ENCODE measurements at places on chromosomes 3 and 15. TPM values are rescaled to one million over a fixed set of nuclear protein-coding genes. Genes with fewer than 3 reads are reported as not detected.
A peak's percentile ranks its signal among the peaks of the same experiment; 100 is the strongest.

Gene CSNK1G1
- total RNA-seq: 35.3 TPM

Gene ETV5
- 26.8 TPM for total RNA-seq

DNA sequence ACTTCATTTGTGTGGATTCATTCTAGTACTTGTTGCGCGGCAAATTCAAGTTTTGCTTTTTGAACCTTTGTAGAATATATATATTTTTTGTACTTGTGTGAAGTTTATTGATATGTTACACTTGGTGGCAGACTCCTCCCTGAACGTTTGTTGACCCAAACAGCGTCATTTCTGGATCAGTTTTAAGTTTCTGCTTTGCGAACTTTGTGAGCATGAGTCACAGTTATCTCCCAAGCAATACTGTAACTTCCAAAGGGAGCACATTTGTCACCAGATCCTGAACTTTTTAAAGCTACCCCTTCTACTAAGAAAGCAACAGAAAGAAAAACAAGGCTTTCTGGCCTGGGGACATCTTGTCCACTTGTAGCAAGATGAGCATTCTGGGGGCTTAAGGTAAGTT lies 74.8 kb upstream of the CACNA2D3 start:
- no peak for DNase-seq

- DNase-seq: no peak
These were observed 151.9 kb upstream of the ARL6 start for GRCh38 chr3:97612632-97613031.

DNA sequence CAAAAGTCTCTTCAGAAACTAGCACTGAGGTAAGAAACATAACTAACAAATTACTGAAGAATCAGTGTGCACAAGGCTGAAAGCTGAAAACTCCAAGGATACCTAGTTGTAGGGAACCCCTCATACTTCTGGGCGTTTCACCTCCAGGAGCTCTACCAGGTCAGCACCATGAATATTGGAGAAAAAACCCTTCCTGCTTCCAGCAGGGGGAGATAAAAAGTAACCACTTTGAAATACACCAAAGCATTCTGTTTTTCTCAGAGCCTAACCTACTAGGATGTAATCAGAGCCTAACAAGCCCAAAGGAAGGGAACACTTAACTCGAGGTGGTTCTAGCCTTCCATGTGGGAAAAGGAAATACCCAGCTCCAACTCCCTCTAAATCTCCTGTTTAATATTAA lies 175.8 kb upstream of the MME start:
- DNase-seq: no peak

Gene PRR20G
- total RNA-seq: not detected

DNA sequence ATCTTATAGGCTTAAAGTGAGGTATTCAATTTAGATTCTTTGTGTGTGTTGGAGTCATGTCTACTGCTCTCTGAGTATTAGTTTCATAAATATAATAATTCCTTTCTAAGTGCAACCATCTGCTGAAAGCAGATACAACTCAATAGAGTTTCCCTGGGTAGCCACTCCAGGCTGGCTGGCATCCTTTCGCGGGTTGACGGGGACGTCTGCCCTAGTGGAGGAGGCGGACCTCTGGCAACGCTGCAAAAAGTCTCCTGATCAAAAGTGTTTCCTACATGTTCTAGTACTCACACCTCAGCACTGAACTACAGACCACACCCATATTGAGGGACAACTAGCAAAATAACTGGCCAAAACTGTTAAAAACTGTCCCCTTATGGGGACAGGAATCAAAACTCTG lies 2.5 kb downstream of the MOBP start:
- DNase-seq: no peak

Gene LSAMP
- total RNA-seq: not detected

DNA sequence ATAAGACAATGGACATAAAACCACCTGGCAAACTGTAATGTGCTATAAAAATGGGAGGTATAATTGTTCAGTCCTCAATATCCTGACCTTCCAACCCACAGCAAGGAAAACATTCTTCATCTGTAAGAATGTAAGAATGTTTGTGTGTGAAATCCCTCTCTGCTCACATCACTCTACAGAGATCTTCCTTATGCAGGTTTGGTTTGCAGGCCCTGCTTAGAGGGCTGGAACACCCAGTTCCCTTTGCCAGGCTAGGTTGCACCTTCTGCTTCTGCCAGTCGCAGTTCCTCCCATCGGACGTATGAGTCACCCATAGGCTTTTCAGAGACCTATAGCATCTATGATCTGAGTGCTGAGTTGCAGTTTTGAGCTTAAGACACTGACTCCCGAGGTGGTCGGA lies 24.1 kb upstream of the MINAR1 start:
- DNase-seq: no peak

GRCh38 chr15:78727561-78727960 lies 83.7 kb downstream of the ADAMTS7 start:
- no peak for DNase-seq

Gene C3orf20
- not detected for total RNA-seq

Gene CYP8B1
- total RNA-seq: not detected

DNA sequence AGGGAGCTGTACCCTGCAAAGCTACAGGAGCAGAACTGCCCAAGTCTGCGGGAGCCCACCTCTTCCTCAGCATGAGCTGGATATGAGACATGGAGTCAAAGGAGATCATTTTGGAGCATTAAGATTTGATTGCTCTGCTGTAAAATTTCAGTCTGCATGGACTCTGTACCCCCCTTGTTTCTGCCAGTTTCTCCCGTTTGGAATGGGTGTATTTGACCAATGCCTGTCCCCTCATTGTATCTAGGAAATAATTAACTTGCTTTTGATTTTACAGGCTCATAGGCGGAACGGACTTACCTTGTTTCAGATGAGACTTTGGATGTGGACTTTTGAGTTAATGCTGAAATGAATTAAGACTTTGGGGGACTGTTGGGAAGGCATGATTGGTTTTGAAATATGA lies 18.3 kb downstream of the RNF13 start:
- DNase-seq: no peak

DNA sequence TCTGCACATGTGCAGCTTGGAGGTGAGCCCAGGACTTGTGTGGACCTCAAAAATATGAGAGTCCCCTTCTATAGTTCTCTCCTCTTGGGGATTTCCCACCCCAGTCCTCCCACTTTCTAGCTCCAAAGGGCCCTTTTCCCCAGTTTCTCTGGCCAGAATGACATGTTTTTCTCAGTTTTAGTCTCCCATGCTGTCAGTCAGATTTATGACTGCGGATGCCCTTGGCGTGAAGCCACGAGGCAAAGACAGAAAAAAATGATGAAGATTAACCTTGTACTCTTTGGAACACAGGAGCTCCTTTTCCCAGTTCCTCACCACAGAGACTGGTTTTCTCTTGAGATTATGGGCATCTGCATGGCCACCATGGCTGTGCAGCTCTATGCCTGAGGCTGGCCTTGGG lies 72.0 kb upstream of the TTBK2 start:
- no peak for DNase-seq

Gene OR5K2
- not detected for total RNA-seq

GRCh38 chr3:111246967-111247760 lies 175.5 kb downstream of the NECTIN3 start:
- DNase-seq: no peak

Gene GPR160
- total RNA-seq: 2.6 TPM

GRCh38 chr3:16999161-16999560 lies 114.4 kb downstream of the PLCL2 start:
- DNase-seq: no peak

Gene CDHR4
- not detected for total RNA-seq

Gene NR1I2
- total RNA-seq: not detected

Gene SENP7
- total RNA-seq: 16.6 TPM

Gene WWTR1
- 117 TPM for total RNA-seq

- no peak for DNase-seq
These were observed 32.5 kb downstream of the DMXL2 start for GRCh38 chr15:51589881-51590568.

Gene GPR27
- not detected for total RNA-seq

DNA sequence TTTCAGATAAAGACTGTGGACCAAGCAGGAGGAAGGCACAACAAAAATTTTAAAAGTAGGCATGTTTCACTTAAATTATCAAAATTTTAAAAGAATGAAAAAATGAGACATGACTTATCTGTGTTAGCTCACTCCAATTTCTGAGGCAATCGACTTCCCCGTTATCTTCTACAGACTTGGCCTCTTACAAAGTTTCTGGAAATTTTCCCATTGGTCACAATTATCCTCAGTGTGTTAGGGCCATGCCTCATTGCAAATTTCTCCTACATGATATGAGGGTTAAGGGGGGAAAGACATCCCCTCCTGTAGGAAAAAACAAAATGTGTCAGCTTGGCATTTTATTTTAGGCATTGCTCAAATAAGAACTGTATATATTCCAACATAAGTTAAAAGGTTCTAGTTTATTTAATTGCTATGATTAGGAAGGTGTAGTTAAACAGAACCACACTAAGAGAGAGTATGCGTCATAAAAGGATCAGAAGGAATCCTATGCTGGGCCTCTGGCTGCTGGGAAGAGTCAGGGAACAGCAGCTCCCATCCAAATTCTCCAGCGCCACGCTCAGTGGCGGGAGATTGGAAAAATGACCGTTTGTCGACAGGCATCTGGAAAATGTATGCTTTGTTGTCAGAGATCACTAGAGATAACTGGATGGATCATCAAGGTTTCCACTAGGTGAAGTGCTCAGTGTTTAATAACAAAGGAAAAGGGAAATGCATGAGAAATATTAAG lies 463.6 kb upstream of the NR2F2 start:
- DNase-seq: no peak

Gene ISG20
- 8.0 TPM for total RNA-seq

Gene NUSAP1
- 125 TPM for total RNA-seq

DNA sequence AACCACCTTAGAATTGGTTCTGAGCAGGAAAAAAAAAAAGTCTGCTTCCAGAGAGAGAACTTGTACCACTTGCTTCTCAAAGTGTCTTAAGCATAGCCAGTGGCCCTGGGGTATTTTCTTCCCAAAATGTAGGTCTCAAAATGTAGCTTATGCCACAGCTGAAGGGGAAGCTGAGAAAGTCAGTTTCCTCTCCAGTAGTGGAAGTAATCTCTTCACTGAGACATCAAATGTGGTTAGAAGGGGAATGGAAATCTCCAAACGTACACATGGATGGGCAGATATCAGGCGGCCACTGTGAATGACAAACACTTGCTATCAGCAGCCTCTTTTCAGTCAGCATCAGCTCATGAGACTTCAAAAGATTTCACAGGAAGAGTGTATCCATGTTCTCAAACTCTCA lies 841.2 kb downstream of the TUSC7 start:
- DNase-seq: no peak

GRCh38 chr3:18223974-18224373 lies 201.2 kb downstream of the SATB1 start:
- DNase-seq: no peak

Gene PYGO1
- 0.28 TPM for total RNA-seq

DNA sequence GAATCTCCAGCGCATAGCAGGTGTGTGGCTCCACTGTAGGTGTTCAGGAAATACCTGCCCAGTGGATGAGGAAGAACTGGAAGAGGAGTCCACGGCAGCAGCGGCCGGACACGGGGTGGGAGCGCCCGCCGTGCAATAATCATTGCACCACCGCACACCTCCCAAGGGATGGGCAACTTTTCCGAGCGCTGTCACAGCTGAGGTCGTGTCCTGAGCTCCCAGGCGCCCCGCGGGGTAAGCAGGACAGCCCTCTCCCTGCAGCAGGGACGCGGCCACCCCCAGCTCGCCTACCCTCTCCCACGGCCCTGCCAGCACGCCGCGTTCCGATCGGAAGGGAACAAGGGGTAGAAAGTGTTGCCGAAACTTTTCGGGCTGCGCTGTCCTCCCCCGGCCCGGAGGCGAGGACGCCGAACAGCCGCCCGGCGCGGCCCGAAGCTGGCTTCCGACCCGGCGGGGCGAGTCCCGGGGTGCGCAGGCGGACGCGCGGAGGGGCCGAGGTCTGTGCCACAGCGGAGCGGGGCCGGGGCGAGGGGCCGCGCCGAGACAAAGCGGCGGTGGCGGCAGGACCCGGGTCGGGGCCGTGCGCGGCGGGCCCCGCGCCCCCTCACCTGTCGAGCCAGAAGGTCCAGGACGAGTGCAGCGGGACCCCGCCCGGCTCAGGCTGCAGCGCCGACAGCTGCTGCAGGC lies 475 bp downstream of the EIF4E3 start:
- DNase-seq: no peak

DNA sequence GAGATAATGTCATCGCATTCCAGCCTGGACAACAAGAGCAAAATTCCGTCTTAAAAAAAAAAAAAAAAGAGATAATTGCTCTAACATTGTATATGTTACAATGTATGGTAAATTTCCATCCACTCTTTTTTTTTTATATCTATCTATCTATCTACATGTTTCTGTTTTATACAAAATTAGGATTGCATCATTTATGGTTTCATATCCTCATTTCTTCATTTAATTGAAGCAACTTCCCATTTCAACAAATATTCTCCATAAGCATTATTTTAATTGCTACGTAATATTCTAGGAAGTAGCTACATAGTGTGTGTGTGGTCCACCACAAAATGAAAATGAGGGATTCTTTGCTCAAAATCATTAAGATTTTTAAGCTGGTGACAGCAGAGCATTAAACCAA lies 18.4 kb downstream of the RBP1 start:
- no peak for DNase-seq

Gene MEGF11
- not detected for total RNA-seq

Gene CALML4
- 2.9 TPM for total RNA-seq

GRCh38 chr15:70023769-70024491 lies 73.8 kb downstream of the TLE3 start:
- no peak for DNase-seq

DNA sequence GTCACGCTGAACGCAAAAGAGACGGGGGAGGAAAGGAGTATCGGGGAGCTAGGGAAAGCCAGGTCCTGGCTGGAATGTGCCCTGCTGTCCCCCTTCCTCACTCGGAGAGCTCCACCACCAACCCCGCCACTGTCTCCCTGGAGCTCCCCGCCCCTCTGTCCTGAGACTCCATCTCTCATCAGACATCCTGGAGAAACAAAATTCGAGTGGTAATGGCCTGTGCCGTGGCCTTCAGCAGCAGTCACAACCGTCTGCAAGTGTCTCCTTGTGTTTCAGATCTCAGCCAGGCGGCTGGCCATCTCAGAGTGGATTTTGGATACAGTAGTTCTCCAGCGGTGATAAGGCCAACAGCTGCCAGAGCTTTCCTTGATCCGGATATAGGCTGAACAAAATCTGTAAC lies 76.9 kb downstream of the OCA2 start:
- DNase-seq: no peak

GRCh38 chr3:183871541-183871940 lies 13.1 kb downstream of the PARL start:
- no peak for DNase-seq

GRCh38 chr3:37901721-37902120 lies 40.0 kb downstream of the CTDSPL start:
- no peak for DNase-seq

DNA sequence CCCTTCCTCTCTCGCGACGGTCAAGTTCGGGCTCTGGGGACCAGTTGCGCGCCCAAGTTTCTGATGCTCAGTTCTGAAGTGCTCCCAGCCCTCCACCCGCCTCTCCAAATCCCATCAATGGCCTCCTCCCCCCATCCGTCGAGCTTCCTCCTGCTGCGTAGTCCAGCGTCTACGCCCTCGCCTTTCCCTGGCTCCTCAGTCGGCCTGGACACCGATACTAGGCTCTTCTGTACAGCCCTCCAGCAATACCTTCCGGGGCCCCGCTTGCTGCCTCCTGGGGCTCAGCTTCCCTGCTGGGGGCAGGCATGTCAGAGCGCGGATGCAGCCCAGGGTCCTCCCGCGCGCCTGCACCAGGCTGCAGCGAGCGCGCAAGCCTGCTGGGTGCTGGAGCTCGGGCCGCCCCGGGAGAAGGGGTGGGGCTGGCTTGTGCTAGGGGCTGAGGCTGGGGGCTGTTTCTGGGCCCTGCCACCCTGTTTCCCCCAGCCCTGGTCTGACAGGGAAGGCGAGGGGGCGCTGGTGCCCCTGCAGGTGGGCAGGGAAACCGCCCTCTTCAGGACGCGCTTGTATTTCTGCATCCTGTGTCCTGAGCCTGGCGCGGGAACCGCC lies 353.3 kb upstream of the SUCLG2 start:
- DNase-seq: no peak

GRCh38 chr3:39911465-39912309 lies 102.3 kb downstream of the MYRIP start:
- DNase-seq: peak; percentile 64

Data from pulmonary artery endothelial cell (primary cell).